ENCODE measurements at places on chromosomes 12 and 14. TPM values are rescaled to one million over a fixed set of nuclear protein-coding genes. Genes with fewer than 3 reads are reported as not detected.

DNA sequence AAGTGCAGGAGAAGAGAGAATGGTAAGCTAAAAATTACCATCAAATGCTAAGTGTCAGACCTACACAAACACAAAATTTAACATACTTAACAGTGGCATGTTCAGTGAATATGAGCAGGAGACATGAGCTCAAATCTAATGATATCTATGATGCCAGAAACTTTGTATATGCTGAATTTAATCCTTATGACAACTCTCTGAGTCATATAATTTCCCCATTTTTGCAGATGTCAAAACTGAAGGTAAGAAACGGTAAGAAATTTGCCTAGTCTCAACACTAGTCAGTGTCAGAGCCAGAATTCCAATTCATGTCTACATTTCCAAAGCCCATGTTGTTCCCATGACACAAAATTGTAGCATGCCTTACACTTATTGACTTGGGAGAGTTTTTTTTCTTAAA lies 375.8 kb downstream of the APAF1 start:
- no peaks in the 10 kb centered on the region for H3K4me1 ChIP-seq
- H3K4me3 ChIP-seq: no peak overlapping the region
- DNase-seq: no peak
- H3K27ac ChIP-seq: no peak overlapping the region
- no peaks in the 10 kb centered on the region for H3K27me3 ChIP-seq

DNA sequence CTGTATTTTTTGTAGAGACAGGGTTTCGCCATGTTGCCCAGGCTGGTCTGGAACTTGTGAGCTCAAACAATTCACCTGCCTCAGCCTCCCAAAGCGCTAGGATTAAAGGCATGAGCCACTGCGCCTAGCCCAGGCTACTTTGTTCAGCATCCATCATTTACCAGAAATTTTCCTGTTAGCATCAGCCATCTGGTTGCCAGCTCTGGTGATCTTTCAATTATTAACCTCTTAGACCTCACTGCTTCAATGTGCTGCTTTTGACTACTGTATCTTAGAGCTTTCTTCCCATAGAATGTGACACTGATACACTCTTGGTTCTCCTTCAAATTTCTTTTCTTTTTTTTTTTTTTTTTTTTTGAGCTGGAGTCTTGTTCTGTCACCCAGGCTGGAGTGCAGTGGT lies 5.4 kb upstream of the AMHR2 start:
- H3K36me3 ChIP-seq: no peaks in the 10 kb centered on the region
- H3K4me1 ChIP-seq: peaks cover 5% of the 10 kb centered on the region
- DNase-seq: no peak
- no peak overlapping the region for H3K27ac ChIP-seq

GRCh38 chr12:7628381-7628961 lies 37.2 kb downstream of the APOBEC1 start:
- no peaks in the 10 kb centered on the region for H3K36me3 ChIP-seq
- no peak overlapping the region for H3K4me3 ChIP-seq
- H3K27me3 ChIP-seq: no peaks in the 10 kb centered on the region
- DNase-seq: no peak

DNA sequence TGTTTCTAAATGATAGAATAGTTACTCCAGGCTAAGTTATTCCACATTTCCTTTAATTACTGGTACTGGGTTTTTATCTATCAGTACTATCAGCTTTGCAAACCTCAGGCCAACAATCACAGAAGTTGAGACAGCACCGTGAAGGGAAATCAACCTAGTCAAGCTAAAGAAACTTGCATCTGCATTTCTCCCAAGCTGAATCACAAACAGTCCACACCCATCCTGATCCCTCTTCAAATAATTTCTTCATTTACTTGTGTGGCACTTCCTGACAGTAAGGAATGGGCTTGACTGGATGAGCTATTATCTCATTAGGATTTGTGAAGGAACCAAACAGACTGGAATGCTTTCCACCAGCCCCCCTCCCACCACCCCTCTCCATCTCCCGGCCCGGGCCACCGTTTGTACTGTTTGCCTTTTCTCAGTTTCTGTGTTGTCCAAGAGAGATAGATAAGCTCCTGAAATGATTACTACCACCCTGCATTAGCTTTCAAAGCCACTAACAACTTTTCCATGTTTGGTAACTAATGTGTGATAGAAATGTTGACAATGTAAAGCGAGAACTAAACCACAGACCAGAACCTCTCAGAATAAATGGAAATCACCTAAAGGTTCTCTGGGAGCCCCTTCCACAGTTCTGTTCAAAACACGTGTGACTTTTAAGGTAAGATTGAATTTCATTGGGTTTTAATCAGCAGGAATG lies 236.3 kb downstream of the SLC25A21 start:
- H3K27me3 ChIP-seq: no peaks in the 10 kb centered on the region
- H3K27ac ChIP-seq: no peak overlapping the region
- H3K4me1 ChIP-seq: no peaks in the 10 kb centered on the region
- no peak for DNase-seq
- H3K4me3 ChIP-seq: no peak overlapping the region
- H3K36me3 ChIP-seq: no peaks in the 10 kb centered on the region

Gene SLC25A21
- not detected for total RNA-seq

DNA sequence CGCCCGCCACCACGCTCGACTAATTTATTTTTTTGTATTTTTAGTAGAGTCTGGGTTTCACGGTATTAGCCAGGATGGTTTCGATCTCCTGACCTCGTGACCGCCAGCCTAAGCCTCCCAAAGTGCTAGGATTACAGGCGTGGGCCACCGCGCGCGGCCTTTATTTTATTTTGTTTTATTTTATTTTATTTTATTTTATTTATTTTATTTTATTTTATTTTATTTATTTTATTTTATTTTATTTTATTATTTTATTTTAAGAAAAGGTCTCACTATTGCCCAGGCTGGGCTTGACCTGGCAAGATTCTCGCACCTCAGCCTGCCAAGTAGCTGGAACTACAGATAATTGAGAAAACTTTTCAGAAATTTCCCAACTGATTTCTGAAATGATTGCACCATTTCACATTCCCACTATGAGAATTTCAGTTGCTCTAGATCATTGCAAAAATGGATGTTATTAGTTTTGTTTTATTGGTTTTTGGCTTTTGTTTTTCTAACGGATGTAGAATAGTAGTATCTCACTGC lies 358.3 kb downstream of the SLC6A15 start:
- H3K4me1 ChIP-seq: no peaks in the 10 kb centered on the region
- H3K4me3 ChIP-seq: no peak overlapping the region
- H3K27ac ChIP-seq: no peak overlapping the region

Gene LDHB
- total RNA-seq: 121 TPM

GRCh38 chr12:47383942-47384341 lies 304.2 kb upstream of the AMIGO2 start:
- H3K27me3 ChIP-seq: no peaks in the 10 kb centered on the region
- no peak for DNase-seq
- H3K36me3 ChIP-seq: no peaks in the 10 kb centered on the region
- H3K4me1 ChIP-seq: peaks cover 6% of the 10 kb centered on the region

Gene OLR1
- total RNA-seq: 5.7 TPM

DNA sequence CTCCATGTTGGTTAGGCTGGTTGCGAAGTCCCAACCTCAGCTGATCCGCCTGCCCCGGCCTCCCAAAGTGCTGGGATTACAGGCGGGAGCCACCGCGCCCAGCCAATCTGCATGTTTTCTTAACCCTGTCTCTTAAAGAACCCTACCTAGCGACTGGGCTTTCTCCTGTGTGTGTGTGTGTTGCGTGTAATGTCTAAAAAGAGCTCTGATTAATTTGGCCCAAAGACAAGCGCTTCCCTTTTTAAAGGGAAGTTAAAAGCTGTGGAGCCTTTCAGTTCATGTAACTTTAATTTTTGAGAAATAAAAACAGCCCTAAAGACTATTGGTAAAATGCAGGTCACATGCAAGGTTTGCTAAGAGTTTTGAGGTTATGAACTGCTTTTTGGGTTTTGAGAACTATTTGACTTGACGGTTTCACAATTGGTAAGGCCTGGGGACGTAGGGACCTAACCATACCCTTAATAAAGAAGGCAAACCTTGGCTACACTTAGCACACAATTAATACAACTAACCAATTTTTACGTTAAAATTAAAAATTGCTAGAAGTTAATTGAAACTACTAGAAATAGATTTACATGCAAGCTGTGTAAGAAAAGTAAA lies 103.2 kb downstream of the KCNMB4 start:
- no peaks in the 10 kb centered on the region for H3K27me3 ChIP-seq
- H3K4me1 ChIP-seq: no peaks in the 10 kb centered on the region
- H3K27ac ChIP-seq: no peak overlapping the region
- no peaks in the 10 kb centered on the region for H3K36me3 ChIP-seq
- H3K4me3 ChIP-seq: no peak overlapping the region

- DNase-seq: no peak
- H3K36me3 ChIP-seq: no peaks in the 10 kb centered on the region
- no peak overlapping the region for H3K27ac ChIP-seq
- H3K4me3 ChIP-seq: no peak overlapping the region
- H3K4me1 ChIP-seq: no peaks in the 10 kb centered on the region
- H3K27me3 ChIP-seq: no peaks in the 10 kb centered on the region
Observed at GRCh38 chr12:112523856-112524255, 105.1 kb downstream of the PTPN11 start.

GRCh38 chr14:101509730-101510371 lies 51.4 kb upstream of the DIO3 start:
- no peak overlapping the region for H3K4me3 ChIP-seq
- no peak overlapping the region for H3K27ac ChIP-seq
- no peaks in the 10 kb centered on the region for H3K27me3 ChIP-seq
- no peaks in the 10 kb centered on the region for H3K4me1 ChIP-seq

Gene TCL1A
- not detected for total RNA-seq

Gene FOXN4
- not detected for total RNA-seq

GRCh38 chr12:43331935-43332334 lies 220.1 kb downstream of the ADAMTS20 start:
- H3K27me3 ChIP-seq: no peaks in the 10 kb centered on the region
- no peak overlapping the region for H3K4me3 ChIP-seq
- no peak for DNase-seq
- no peaks in the 10 kb centered on the region for H3K4me1 ChIP-seq

DNA sequence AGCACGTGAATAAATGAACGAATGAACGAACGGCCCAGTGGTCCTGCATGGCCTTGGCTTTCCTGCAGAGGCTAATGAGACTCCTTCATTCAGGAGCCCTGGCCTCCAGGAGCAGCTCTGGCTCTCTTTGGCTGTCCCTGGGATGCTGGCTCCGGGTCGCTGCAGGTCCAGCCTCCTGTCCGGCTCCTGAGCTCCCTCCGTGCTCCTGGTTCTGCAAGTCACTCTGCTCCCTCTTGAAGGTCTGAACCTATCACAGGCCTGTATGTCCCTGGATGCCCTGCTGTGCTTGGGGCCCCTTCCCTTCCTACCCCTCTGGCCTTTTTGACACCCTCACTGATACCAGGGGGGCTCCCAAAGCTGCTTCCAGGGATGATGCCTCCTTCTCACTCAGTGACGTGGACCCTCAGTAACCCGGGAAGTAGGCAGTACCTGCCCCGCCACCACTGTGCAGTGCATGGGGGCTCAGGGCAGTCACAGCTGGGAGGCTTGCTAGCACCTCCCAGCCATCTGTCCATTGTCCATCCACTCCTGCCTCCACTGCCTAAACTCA lies 133.7 kb upstream of the C14orf180 start:
- no peaks in the 10 kb centered on the region for H3K27me3 ChIP-seq
- no peaks in the 10 kb centered on the region for H3K36me3 ChIP-seq
- no peak overlapping the region for H3K27ac ChIP-seq
- no peak overlapping the region for H3K4me3 ChIP-seq

Gene LRIG3
- 68.6 TPM for total RNA-seq

GRCh38 chr12:75978677-75979076 lies 52.9 kb downstream of the PHLDA1 start:
- H3K27me3 ChIP-seq: no peaks in the 10 kb centered on the region
- peak overlapping the region; percentile 89 for H3K27ac ChIP-seq
- no peak overlapping the region for H3K4me3 ChIP-seq
- H3K36me3 ChIP-seq: no peaks in the 10 kb centered on the region
- DNase-seq: no peak
- peaks cover 49% of the 10 kb centered on the region for H3K4me1 ChIP-seq

Gene SERPINA12
- total RNA-seq: not detected

Measured in body of pancreas (tissue), 4 donors.